H1 (cell line): ENCODE measurements at places on chromosomes 16 and 17. TPM values are rescaled to one million over a fixed set of nuclear protein-coding genes. Genes with fewer than 3 reads are reported as not detected.

DNA sequence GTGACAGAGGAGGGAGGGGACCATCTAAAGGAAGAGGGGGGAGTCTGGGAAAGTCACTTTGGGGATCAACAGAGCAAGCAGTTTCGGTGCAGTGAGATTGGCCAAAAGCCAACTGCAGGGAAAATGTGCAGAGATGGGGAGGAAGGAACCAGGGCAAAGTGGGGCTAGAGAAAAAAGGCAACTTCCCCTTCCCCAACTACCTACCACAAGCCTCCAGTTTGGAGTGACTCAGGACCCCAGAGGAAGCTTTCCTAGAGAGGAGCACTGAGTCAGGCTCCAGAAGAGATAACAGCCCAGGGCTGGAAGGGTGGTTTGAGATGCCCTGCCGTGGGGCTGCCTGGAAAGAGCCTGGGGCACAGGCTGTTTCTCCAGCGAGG is 6.9 kb upstream of the CD300LD start:
- no peak overlapping the region for H3K4me3 ChIP-seq
- no peak overlapping the region for H3K27ac ChIP-seq

DNA sequence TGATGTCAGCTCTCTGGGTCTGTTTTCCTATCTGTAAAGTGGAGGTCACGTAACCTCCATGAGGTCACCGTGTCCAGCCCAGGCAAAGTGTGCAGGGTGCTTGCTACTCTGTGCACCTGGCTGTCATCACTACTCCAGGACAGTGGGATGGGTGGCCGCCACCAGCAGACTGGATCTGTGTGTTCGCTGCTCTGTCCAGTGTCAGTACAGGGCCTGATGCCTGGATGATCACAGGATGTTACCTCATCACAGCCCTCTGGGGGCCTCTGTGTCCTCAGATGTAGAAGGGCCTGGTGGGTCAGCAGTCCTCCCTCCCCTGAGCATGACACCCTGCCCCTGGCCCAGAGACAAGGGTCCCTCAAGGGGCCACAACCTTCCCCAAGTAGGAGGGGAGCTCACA is 80.0 kb downstream of the KCNJ18 start:
- H3K36me3 ChIP-seq = no peaks in the 10 kb centered on the region
- no peaks in the 10 kb centered on the region for H3K4me1 ChIP-seq
- no peaks in the 10 kb centered on the region for H3K27me3 ChIP-seq
- no peak overlapping the region for H3K4me3 ChIP-seq
- no peak overlapping the region for H3K27ac ChIP-seq

Gene LGALS9B
- total RNA-seq = not detected in 2 replicates

DNA sequence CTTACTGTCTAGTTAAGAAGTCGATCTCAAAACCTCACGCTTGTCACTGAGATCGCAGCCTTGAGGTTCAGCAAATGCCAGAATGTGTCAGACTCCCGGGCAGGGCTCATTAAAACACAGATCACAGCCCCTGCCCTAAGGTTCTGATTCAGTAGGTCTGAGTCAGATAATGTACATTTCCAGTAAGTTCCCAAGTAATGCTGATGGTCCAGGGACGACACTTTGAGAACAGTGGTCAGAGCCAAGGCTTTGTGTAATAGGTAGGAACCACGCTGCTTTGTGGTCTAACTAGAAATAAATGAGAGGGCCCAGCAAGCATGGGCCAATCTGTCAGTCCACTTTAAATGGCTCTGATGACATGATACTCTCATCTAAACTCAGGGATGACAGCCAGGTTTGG is 228.6 kb downstream of the ZFHX3 start:
- no peaks in the 10 kb centered on the region for H3K4me1 ChIP-seq
- no peak overlapping the region for H3K4me3 ChIP-seq
- no peaks in the 10 kb centered on the region for H3K27me3 ChIP-seq
- no peak overlapping the region for H3K27ac ChIP-seq

GRCh38 chr17:74181341-74181740 is 22.1 kb upstream of the RPL38 start:
- H3K27ac ChIP-seq = no peak overlapping the region
- H3K4me3 ChIP-seq = no peak overlapping the region
- H3K4me1 ChIP-seq = 0 out of 2 replicates have a peak, but pooled peaks cover 4% of the 10 kb centered on the region
- DNase-seq = no peak
- no peaks in the 10 kb centered on the region for H3K36me3 ChIP-seq

Gene WRAP53
- 29.3 and 30.1 TPM in 2 replicates for total RNA-seq

- no peaks in the 10 kb centered on the region for H3K4me1 ChIP-seq
- no peak overlapping the region for H3K4me3 ChIP-seq
- no peak for DNase-seq
- no peaks in the 10 kb centered on the region for H3K27me3 ChIP-seq
These were observed 6.1 kb upstream of the RNF157 start for GRCh38 chr17:76246080-76247066.

DNA sequence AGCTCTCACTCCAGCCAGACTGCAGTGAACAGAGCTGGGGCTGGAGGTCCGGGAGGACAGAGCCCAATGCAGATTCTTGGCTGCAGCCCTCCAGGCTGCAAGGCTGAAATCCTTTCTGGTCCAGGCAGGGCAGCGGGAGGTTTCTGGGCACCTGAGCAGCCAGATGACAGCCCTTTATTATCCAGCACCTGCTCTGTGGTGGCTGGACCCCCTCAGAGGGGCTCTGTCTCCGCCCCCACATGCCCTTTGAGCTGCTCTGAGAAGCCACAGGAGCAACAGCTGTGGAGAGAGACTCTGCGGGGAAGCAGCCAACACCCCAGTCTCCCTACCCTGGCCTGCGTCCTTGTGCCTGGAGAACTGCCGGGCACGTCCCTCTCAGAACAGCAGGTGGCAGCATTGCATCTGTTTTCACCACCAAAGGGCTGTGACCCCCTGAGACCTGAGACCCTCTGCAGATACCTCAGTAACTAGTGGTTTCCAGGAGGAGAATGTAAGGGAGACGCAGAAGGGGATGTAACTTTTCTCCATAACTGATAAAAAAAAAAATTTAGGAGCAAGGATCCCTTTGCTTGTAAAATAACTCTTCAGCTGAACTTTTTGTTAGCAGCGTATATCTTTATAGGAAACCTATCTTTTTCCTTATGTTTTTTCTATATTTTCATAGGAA is 3.7 kb upstream of the CNP start:
- H3K27me3 ChIP-seq = no peaks in the 10 kb centered on the region
- H3K27ac ChIP-seq = no peak overlapping the region
- no peaks in the 10 kb centered on the region for H3K36me3 ChIP-seq
- H3K4me3 ChIP-seq = no peak overlapping the region

DNA sequence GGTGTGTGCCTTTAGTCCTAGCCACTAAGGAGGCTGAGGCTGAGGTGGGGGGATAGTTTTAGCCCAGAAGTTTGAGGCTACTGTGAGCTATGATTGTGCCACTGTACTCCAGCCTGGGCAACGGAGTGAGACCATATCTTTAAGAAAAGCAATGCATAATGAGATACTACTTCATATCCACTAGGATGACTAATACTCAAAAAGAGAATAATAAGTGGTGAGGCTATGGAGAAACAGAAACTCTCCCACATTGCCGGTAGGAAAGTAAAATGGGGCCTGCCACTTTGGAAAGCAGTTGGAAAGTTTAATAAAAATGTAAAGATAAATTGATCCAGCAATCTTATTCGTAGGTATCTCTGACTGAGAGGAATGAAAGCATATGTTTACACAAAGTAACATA is 4.6 kb upstream of the NPIPB2 start:
- H3K36me3 ChIP-seq = no peaks in the 10 kb centered on the region
- no peak for DNase-seq
- no peak overlapping the region for H3K4me3 ChIP-seq
- H3K4me1 ChIP-seq = peaks cover 4% of the 10 kb centered on the region; the same call in 1 of the 2 replicates
- H3K27ac ChIP-seq = no peak overlapping the region

GRCh38 chr16:80682421-80683070 is 121.9 kb downstream of the CDYL2 start:
- H3K27me3 ChIP-seq = no peaks in the 10 kb centered on the region
- no peak overlapping the region for H3K27ac ChIP-seq
- no peak overlapping the region for H3K4me3 ChIP-seq
- DNase-seq = no peak
- H3K36me3 ChIP-seq = no peaks in the 10 kb centered on the region

GRCh38 chr16:4283441-4283840 is 10.6 kb upstream of the TFAP4 start:
- no peak overlapping the region for H3K27ac ChIP-seq
- H3K27me3 ChIP-seq = no peaks in the 10 kb centered on the region
- peaks cover 3% of the 10 kb centered on the region for H3K4me1 ChIP-seq
- H3K4me3 ChIP-seq = no peak overlapping the region

Gene DOC2A
- 10.3 and 13.9 TPM in 2 replicates for total RNA-seq

- H3K36me3 ChIP-seq = peaks cover 2% of the 10 kb centered on the region; the same call in 1 of the 2 replicates
- no peak within 1 kb of the TSS for H3K4me3 ChIP-seq
- peaks cover 4% of the 10 kb centered on the region; the same call in 1 of the 2 replicates for H3K4me1 ChIP-seq
- DNase-seq = no peak
- H3K27ac ChIP-seq = no peak within 1 kb of the TSS
These were observed at the start of gene HOXB13 for GRCh38 chr17:48728232-48729231. Gene HOXB13, minus strand, starts transcription at chr17:48728750. Its CDS starts 157 bp downstream, at chr17:48728593.

DNA sequence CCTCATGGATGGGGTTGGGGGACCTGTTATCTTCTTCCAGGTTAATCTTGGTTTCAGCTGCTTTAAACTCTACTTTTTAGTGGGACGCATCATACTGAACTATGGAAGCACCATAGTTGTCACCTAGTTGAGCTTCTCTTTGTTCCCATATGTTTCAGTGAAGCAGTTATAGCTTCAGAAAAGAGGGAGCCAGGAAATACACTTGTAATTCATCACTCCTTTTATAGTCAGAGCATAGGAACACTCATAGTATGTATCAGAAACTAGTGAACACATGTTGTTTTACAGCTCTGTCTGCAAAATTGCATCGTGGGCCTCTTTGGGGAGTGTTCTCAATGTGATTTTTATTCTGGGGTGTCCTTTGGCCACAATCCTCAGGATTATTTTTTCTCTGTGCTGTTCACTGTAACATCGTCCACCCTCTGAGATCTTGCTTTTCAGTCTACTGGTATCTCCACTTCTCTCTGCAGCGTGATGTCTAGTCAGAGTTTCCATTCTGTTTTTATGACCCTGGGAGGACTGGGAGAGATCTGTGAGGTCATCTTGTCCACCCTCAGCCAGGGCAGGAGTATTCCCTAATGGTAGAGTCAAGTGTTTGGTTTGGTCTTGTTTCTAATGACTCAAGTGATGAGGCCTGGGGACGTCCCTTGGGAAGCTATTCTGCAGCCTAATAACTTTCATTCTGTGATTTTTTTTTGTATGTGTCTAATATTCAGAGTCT is 585.4 kb downstream of the WWOX start:
- no peaks in the 10 kb centered on the region for H3K27me3 ChIP-seq
- no peaks in the 10 kb centered on the region for H3K36me3 ChIP-seq
- H3K4me3 ChIP-seq = no peak overlapping the region
- no peak for DNase-seq

DNA sequence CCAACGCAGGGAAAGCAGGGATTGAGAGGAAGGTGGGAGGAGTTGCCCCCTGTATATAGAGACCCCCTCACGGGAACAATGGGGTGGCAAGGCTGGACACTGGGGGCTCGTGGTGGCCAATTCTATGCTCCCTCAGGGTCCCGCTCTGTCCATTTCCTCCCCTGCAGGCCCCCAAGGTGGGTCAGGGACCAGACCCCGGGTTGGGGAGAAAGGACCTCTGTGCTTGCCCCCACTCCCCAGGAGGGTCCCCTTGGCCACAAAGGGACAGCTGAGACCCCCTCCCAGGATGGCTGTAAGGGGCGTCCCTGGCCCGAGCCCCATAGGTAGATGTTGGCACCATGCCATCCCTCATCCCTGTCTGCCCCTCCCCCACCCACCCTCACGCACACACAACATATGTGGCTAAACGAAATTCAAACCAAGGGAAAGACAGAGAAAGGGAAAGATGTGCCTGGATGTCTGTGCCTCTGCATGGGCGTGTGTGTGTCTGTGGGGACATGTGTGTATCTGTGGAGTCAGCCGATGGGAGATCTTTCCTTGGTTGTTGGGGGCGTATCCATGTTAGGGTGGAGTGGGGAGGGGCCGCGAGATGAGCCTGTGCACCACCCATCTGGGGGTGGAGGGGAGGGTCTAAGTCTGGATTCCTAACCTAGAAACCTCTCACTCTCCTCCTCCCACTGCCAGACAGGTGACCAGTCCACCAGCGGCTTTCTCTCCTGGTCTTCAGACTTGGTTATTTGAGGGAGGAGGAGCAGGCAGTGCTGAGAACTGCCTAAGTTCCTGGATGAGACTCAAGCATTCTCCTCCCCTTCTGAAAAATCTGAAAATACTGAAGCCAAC is 642 bp upstream of the NEUROD2 start:
- no peak overlapping the region for H3K4me3 ChIP-seq
- no peak for DNase-seq
- no peaks in the 10 kb centered on the region for H3K36me3 ChIP-seq
- H3K4me1 ChIP-seq = peaks cover 15% of the 10 kb centered on the region

DNA sequence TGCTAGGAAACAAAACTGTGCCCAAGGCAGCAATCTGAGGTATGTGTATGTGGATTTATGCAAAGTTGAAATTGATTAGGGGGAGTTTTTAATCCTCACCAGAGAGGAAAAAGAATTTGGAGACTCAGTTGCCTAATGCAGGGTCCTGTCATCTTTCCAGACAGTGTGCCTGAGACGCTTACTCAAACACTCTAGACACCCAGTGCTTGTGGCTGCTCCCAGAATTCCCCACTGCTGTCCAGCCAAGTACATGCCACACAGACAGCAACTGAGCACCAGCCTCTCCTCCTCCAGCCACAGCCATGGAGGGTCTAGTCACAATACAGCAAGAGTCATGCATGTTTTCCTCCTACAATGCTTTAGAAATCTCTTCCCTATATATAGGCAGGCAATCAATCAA is 118.1 kb downstream of the HIC1 start:
- H3K36me3 ChIP-seq = no peaks in the 10 kb centered on the region
- H3K27me3 ChIP-seq = no peaks in the 10 kb centered on the region
- no peak for DNase-seq
- no peak overlapping the region for H3K4me3 ChIP-seq
- no peak overlapping the region for H3K27ac ChIP-seq

Gene ATAD5
- total RNA-seq = 25.6 and 30.0 TPM in 2 replicates

DNA sequence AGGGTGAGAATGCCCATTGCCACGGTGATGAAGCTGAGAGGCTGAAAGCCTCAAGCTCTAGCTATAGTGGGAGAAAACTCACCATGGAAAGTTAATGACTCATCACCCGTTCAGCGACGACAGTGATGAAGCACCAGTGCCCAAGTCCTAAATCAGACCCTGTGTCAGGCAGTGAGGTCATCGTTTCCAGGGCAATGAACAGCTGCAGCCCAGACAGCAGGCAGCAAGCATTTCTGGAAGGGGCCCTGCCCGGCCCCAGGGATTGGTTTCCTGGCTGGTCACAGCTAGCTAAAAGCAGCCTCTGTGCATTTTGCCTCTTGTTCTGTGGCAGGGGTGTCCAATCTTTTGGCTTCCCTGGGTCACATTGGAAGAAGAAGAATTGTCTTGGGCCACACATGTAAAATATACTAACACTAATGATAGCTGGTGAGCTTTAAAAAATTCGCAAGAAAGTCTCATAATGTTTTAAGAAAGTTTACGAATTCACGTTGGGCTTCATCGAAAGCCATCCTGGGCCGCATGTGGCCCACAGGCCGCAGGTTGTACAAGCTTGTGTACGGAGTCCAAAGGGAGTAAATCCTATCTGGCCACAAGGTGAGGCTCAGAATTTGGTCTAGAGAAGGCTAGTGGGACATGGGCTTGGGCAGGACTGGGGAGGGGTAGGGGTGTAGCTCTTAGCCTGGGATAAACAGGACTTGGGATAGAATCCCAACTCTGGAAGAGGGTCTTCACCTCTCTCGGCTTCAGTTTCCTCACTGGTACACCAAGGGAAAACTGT is 40.6 kb downstream of the MIS12 start:
- no peaks in the 10 kb centered on the region for H3K36me3 ChIP-seq
- no peaks in the 10 kb centered on the region for H3K27me3 ChIP-seq
- no peak overlapping the region for H3K27ac ChIP-seq
- no peak overlapping the region for H3K4me3 ChIP-seq
- no peak for DNase-seq

Gene CCL16
- total RNA-seq = not detected in 2 replicates

Gene ABCA9
- total RNA-seq = not detected in 2 replicates
